Activated CD4-positive, alpha-beta T cell treated with anti-CD3 and anti-CD28 coated beads, Interleukin-2, amount 10 ng/mL, durations not matched to agents 7 days and 5 days (primary cell): ENCODE measurements at places on chromosomes 6 and 20. TPM values are rescaled to one million over a fixed set of nuclear protein-coding genes. Genes with fewer than 3 reads are reported as not detected.
A peak's percentile ranks its signal among the peaks of the same experiment; 100 is the strongest.

DNA sequence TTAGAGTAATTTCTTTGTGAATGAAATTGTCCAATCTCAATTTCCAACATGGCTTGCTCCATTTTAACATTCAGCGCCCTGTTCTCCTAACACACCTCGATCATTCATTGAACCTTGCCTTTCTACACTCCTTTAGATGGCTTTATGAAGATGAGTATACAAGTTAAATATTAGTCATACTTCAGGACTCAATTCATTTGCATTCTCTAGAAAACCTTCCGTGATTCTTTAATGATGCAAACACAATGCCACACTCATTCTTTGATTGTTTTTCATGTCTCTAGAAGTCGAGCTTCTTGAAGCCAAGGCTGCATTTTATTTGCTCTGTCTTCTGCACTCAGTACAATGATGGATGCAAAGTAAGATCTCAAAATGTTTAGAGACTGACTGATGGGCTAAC is 641.2 kb downstream of the DOK5 start:
- no peak for DNase-seq

DNA sequence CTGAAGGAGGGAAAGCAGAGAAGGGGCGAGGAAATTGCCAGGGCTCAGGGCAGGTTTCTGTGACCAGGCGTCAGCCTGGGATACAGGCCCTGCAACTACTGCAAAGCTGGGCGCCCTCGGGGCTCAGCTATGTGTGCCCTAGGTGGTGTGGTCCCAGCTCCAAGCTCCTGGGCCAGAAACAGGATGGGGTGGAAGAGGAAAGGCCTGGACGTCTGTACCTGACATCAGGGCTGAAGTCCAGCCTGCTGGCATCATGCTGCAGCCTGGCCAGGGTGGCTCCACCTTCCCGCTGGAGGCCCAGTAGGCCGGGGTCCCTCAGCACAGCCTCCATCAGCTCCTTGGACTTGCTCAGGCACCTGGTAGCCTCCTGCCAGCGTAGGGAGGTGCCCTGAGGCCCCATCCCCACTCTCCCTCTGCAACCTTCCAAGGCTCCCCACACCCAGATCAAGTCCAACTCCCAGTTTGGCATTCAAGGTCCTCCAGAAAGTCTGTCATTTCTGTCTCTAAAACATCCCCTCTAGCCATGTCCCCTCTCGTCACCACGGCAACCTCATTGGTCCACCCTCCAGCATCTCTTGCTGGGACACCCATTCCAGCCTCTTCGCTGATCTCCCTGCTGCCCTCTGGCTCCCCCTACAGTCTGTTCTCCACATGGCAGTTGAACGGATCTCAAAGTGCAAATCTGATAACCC is 38.2 kb downstream of the KIAA1755 start:
- peak; percentile 65 for DNase-seq

- no peak for DNase-seq
These were observed 767.0 kb upstream of the POU3F2 start for GRCh38 chr6:98067375-98067774.

DNA sequence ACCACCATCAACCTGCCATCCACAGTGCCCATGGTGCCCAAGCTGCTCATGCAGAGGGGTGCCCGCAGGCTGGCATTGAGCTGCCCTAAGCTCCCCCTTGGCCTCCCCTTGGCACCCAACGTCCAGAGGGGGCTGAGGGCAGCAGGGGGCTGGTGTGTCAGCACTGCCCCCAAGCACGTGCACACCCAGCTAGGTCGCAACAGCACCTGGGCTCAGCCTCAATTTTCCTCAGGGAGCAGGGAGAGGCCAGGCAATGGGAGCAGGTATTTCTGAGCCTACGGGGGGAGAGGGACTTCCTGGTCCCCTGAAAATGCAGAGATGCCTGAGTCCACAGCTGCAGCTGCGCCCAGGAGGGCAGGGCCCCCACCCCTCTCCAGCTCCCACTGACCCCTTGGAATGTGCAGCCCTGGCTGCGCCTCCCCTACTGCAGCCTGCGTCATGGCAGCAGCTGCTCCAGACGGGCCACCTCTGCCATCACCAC is 204.2 kb downstream of the ANKRD60 start:
- DNase-seq, result no peak

DNA sequence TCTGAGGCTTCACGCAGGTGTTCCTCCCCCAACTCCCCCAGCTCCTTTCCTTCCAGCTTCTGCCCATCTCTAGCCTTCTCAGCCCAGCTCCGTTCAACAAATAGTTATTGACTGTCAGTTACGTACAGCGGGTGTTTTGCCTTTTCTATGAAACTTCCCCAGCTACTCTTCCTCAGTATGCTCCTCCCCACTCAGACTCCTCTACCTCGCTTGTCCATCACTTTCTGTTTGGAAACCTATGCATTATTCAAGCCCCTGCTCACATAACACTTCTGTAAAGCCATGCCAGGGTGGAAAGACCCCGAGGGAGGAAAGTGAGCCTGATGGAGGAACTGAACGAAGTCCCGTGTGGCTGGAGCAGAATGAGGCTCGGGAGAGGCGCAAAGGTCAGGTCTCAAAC is 44.2 kb upstream of the NR2E1 start:
- no peak for DNase-seq

- no peak for DNase-seq
These were observed at the start of gene TNXB for GRCh38 chr6:32109114-32109764. TSS of gene TNXB (minus strand) at chr6:32109338. CDS start at chr6:32098198, 11,140 bp downstream.

DNA sequence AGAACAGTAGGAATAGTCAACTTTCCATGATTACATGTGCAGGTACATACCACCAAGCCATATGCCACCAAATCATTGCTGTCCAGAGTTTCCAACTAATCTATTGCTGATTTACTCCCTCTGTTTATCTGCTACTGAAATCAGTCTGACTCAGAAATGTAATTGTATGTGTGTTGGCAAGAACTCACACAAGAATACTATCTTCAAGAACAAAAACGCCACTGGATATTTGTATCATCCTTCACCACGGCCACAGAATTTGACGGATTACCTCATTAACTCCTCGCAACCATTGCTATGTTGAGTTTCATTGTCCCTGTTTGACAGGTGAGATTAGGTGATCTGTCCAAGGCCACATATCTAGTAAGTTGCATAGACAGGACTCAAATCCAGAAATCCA is 159.2 kb downstream of the GMPR start:
- DNase-seq, result no peak

DNA sequence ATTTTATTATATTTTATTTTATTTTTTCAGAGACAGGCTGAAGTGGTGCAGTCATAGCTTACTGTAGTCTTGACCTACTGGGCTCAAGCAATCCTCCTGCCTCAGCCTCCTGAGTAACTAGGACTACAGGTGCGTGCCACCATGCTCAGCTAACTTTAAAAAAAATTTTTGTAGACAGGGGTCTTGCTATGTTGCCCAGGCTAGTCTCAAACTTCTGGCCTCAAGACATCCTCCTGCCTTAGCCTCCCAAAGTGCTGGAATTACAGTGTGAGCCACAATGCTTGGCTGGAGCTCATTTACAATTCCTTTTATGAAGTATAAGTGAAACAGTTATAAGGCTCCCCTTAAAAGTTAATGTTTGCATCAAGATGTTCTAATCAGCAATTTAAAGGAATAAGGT is 14.5 kb downstream of the FUCA2 start:
- DNase-seq, result no peak

- no peak for DNase-seq
These were observed 600.6 kb upstream of the CHD6 start for GRCh38 chr20:42218621-42219374.

- no peak for DNase-seq
These were observed 151.5 kb downstream of the EYA4 start for GRCh38 chr6:133392641-133393040.

DNA sequence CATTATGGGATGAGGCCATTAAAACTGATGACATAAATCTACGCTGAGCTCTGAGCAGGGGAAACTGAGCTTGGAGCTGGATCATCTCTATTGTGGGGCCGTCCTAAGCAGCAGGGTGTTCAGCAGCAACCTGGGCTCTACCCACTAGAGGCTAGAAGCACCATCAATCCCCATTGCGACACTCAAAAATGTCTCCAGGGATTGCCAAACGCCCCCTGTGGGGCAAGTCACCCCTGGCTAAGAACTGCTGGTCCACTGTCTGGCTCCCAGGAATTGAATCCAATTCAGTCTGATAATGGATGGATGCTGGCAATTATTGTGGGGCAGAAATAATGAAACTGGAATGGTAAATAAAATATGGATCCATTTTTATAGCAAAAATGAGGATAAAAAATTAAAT is 38.2 kb downstream of the PMEPA1 start:
- DNase-seq, result no peak

GRCh38 chr6:168647271-168647670 is 206.3 kb downstream of the SMOC2 start:
- no peak for DNase-seq

- no peak for DNase-seq
These were observed 24.9 kb upstream of the ELOVL5 start for GRCh38 chr6:53373638-53374037.

The TPD52L1 gene
- total RNA-seq, result not detected

The CNR1 gene
- not detected for total RNA-seq

The PLAGL1 gene
- total RNA-seq, result 5.7 TPM
